ENCODE measurements at places on chromosomes 7 and 10.

DNA sequence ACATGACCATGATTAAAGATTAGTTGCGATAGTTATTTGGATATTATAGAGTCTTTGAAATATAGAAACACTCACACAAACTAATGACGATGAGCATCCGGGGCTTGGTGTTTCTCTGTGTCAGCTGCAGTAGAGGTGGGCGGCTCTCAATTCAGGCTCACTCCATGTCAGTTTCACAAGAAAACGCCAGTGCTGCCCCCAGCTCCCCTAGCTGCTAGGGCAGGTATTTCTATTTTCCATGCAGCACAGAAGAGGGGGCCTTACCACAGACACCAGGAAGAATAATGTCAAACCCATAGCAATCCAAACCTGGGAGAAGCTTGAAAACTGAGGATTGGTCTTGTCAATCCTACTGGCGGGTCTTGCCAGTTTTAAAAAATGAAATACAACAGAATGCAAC, 197.1 kb downstream of the PHTF2 start:
- no peak for DNase-seq

DNA sequence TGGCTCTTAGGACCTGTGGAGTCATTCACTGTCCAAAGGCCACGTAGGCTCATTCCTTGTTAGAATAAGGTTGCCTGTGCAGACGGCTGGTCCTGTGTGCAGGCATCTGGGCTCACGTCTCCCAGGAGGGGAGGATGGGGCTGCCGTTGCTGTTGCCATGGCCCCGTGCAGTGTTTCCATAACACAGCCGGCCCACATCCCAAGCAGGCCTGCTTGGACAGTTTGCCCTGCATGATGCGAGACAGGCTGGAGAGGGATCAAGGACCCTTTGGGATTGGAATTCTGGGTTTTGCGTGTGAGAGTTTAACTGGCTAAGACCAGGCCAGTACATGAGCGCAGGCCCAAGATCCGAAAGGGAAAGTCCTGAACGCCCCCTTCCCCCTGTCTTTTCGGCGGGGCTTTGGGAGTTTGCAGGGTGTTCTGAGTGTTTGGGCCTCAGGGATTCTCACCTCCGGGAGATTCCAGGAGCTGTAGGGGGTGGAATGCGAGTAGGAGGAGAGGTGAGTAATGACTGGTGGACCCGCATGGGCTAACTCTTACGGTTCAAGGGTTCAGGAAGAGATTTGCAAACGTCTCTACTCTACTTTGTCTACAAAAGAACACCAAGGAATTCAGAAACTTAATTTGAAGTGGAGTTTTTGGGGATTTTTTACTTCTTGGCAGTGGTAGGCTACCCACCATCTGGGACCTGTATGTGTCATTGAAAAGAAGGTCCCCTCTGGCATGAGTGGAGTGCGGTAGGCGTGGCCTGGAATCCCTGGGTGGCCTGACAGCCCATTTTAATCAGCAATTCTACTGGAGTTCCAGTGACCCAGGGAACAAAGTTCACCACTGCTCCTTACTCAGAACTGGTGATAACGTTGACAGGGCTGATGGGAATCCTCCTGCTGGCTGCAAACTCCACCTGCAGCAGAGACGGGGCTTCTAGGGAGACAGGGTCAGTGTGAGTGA, 125.4 kb downstream of the ITIH5 start:
- DNase-seq, result no peak

- no peak for DNase-seq
Measured at GRCh38 chr7:101644879-101645278, 15.8 kb upstream of the MYL10 start.

- DNase-seq, result no peak
Measured at GRCh38 chr10:102738692-102739121, 5.0 kb upstream of the WBP1L start.

GRCh38 chr7:125090596-125090995, 161.0 kb upstream of the POT1 start:
- DNase-seq, result no peak

GRCh38 chr10:123807444-123808035, 84.1 kb downstream of the CPXM2 start:
- no peak for DNase-seq

GRCh38 chr10:121088524-121088923, 237.4 kb downstream of the WDR11 start:
- DNase-seq, result no peak

DNA sequence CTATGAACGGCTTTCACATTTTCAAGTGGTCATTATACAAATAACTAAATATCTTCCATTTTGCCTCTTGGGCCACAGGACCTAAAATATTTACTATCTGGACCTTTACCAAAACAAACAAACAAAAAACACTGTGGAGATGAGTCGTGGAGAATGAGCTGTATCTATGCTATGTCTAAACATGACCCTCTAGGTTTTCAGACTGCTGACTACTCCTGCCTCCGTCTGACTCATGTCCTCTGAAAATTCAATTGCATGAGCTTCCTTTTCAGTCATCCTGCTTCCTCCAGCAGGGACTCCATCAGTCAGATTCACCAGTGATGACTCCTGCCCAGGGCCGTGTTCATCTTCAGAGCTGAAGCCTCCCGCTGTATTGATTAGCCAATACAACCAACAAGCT, 96.8 kb downstream of the COL28A1 start:
- peak; percentile 17 for DNase-seq

DNA sequence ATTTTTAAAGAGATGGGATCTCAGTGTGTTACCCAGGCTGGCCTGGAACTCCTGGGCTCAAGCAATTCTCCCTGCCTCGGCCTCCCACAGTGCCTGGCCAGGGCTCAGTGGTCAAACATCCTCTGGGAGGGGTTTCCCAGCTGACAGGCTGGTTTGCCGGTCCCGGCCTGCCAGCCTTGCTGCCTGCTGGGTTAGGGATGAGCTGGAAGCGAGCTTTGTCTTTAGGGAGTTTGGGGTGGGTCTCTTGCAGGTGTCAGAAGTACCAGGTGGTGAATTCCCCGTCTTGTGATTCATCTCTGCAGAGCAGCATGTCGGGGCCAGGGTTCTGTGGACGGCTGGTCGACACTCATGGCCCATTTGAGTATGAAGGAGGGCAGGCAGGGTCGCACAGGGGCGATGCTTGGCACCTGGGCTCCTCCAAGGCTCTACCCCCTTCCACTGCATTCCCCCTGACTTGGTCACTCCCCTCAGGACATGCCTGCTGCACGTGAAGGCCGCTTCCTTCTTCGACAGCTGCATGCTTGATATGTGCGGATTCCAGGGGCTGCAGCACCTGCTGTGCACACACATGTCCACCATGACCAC, 30.3 kb downstream of the ZAN start:
- no peak for DNase-seq

DNA sequence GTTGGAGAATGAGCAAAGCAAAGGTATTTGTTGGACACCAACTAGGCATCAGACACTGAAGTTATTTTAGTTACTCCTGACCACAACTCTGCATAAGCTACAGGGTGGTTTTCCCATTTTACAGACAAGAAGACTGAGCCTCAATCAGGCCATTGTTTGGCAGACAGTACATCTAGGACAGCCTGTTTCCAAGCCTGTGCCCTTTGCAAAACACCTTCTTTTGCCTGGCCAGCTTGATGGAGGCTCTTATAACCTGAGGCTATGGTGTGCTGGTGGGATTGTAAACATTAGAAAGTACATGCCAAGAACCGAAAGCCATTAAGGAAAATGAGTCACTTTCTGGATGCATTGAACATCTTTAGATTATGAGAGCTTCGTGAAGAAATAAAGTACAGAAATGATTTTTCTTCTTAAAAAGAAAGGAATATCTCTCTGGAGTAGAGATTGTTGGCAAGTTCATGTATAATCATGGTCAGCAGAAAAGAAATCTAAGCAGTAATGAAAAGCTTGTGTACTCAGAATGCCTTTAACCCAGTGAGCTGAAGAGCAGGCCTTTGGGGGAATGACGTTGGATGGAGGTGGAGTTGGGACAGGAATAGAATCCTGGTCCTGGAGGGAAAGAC, 140.6 kb downstream of the KIAA1217 start:
- DNase-seq, result no peak

DNA sequence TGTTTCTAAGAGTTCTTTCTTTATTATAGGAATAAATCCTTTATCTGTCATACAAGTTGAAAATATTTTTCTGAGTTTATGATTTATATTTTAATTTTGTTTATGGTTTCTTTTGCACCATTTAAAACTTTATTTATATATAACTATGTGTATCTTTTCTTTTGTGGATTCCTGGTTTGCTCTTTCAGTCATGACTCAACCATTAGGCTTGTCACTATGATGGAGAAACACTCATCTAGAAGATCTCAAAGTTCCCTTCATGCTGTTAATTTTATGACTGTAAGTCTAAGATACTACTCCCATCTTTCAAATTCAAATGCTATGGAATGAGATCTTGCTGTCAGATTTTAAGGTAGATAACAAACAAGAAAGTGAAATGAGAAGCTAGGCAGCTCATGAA, 199.5 kb downstream of the INHBA start:
- DNase-seq, result no peak

DNA sequence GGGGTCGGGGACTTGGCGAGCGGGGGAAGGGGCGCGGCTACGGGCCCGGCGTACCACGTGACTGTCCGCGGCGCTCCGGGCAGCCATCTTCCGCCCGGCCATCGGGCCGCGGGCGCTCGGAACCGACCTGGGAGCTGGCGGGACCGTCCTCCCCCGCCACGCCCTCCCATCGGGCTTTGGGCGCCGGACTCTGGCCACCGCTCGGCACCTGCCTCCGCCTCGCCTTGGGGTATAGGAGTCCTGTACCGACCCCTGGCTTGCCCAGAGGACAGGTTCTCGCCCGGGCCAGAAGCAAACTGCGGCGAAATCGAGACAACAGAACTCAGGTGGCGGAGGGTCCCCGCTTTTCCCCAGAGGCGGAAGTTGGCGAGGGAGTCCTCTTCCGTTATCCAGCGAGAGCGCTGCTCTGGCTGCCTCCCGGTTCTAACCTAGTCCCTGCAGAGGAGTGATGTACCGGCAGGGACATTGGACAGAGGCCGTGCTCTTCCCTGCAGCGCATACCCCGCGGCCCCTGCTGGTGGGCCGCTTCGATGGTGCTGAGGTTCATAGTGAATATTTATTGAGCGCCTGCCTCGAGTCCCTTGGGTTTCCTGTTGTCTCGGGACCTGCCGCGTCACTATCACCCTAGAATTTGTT, 1.2 kb upstream of the SGMS1 start:
- peak; percentile 56 for DNase-seq

- no peak for DNase-seq
Measured at GRCh38 chr7:1591396-1591795, 21.6 kb upstream of the PSMG3 start.

DNA sequence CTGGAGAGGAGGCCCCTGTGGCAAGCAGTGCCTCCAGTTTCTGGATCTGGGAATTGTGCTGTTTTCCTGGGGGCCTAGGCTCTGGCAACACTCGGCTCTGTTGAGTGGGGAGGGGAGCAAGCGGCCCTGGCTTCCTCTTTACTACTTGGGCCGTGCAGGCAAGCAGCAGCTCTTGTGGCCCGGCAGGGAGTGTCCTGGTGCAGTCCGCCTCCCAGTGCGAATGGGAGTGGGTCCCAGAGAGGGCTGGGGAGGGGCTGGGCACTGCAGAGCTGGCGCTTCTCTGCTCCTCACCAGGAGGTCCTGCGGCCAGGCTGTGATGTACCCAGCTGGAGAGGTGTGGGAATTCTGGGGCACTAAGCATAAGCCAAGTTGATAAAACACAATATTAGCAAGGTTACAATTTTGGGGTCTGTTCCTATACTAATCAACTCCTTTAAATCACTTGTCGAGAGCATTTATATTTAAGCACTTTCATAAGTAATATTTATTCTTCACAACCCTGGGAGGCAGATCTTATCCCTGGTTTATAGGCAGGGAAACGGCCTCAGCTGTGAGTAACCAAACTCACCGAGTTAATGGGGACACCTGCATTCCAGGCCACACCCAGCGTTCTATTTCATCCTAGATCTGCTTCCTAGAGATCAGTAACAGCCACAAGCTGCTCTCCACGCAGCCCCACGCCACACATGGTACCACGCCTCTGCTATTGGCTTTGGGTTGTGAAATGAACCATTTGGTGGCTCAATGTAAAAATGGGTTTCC, 183.4 kb upstream of the PLXNA4 start:
- DNase-seq, result no peak

- DNase-seq, result no peak
Measured at GRCh38 chr10:121165276-121165675, 314.1 kb downstream of the WDR11 start.

- no peak for DNase-seq
Measured at GRCh38 chr7:41955893-41956675, 253.2 kb upstream of the INHBA start.

DNA sequence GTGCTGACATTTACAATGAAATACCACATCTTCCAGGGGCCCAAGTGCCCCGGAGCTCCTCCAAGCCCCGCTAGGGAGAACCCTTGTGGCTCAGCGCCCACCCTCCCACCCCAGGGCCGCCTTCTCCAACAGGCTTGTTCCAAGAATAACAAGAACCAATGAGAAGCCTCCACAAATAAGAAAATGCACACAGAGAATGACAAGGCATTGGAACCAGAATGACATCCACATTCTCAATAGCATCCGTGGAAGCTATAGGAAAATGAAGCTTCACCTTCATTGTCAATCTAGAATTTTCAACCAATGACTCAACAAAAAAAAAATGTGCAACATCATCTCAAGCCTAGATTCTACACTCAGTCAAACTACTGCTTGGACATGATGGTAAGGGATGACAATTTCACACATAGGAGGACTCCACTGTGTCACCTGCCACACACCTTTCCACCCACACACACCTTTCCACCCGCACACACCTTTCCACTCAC, 50.4 kb upstream of the PPP2R2D start:
- DNase-seq, result no peak

DNA sequence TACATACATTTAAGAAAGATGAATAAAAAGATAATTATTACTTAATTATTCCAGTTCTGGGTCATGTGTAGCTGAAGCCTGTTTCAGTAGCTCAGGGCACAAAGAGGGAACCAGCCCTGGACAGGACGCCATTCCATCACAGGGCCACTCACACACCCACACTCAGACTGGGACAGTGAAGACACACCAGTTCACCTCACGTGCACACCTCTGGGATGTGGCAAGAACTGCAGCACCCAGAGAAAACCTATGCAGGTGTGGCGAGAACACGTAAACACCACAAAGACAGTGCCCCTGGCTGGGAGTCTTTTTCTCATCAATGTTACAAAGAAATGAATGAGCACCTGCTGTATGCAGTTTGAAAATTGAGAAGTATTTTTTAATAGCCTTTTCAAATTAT, 1.6 kb upstream of the IDI1 start:
- DNase-seq, result peak; percentile 53

GRCh38 chr7:3984456-3984855, 683.4 kb downstream of the SDK1 start:
- DNase-seq, result no peak

DNA sequence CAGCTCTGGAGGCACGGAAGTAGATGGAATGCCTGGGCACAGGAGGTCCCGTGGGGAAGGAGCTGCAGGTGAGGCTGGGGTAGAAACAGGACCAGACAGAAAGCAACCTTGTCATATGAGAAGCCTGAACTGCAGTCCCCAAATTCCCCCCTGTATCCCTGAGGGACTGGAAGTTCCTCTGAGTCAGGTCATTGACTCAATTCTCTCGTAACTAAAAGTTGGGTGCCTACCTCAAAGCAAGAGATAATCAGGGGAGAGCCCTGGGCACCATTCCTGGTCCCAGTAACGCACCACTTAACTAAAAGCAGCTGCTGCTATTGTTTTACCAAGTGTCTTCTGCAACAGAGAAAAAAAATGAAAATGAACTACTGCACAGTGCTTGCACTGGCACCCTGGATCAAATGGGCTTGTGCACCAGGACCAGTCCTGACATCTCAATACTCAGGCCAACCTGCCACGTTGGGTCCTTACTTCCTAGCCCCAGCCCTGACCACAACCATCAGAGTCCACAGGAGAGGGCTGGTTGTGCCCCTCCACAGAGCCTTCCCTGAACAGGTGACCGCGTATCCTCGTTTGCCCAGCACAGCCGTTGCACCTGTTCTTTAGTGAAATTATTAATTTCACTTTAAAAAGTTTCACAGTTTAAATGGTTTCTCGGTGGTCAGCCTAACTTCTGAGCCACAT, 79.3 kb downstream of the GRID1 start:
- no peak for DNase-seq
